ENCODE measurements at places on chromosomes 3 and 15. TPM values are rescaled to one million over a fixed set of nuclear protein-coding genes. Genes with fewer than 3 reads are reported as not detected.
A peak's percentile ranks its signal among the peaks of the same experiment; 100 is the strongest.

DNA sequence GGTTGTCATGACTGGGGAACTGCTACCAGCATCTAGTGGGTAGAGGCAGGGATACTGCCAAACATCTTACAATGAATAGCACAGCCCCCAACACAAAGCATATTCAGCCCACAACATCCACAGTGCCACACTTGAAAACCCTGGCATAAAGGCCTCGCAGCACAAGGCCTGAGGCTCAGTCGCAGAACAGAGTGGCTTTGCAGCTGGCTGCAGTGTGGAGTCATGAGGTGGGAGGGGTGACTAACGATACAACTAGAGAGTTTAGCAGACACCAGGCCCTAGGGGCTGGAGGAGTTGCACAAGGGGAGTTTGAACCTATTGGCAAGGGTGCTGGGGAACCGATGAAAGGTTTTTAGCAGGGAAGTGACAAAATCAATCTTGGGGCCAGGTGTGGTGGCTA is 32.1 kb downstream of the GRK7 start:
- H3K27me3 ChIP-seq, result no peaks in the 10 kb centered on the region
- H3K4me1 ChIP-seq, result peaks cover 20% of the 10 kb centered on the region
- no peak overlapping the region for H3K4me3 ChIP-seq
- no peak for DNase-seq

DNA sequence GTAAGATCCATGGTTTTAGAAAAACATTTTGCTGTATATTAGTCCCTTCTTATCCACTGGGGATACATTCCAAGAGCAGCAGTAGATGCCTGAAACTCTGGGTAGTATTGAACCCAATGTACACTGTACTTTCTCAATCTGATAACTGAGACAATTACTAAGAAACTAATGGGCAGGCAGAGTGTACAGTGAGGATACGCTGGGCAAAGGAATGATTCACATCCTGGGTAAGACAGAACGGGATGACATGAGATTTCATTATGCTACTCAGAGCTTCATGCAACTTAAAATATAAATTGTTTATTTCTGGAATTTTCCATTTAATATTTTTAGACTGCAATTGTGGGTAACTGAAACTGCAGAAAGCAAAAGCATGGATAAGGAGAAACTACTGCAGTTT is 46.2 kb upstream of the TEX55 start:
- H3K27ac ChIP-seq, result no peak overlapping the region
- no peak for DNase-seq
- H3K4me3 ChIP-seq, result no peak overlapping the region
- H3K4me1 ChIP-seq, result no peaks in the 10 kb centered on the region
- no peaks in the 10 kb centered on the region for H3K27me3 ChIP-seq

DNA sequence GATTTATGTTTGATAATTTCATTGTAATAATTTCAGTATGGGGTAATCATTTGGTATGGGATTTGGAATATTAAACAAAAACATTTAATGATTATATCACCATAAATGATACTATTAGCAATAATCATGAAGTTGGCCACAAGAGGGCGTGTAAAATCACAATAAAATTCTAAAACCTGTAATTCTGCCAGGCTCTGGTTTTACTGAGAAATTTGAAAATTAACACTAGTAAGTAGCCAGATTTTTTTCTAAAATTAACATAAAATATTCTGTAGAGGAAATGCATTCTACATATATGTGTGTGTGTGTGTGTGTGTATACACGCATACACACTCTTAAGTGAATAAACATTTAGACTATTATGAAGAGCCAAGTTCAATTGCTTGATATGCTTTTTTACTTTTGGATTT is 40.5 kb downstream of the FEZF2 start:
- DNase-seq, result no peak
- no peak overlapping the region for H3K4me3 ChIP-seq
- no peak overlapping the region for H3K27ac ChIP-seq
- H3K27me3 ChIP-seq, result no peaks in the 10 kb centered on the region

- no peak overlapping the region for H3K4me3 ChIP-seq
- no peak for DNase-seq
- H3K27ac ChIP-seq, result no peak overlapping the region
- no peaks in the 10 kb centered on the region for H3K36me3 ChIP-seq
Measured at GRCh38 chr3:149327156-149327555, 6.3 kb downstream of the TM4SF18 start.

- peak overlapping the region; percentile 81 for H3K27ac ChIP-seq
- no peak overlapping the region for H3K4me3 ChIP-seq
- peaks cover 32% of the 10 kb centered on the region for H3K4me1 ChIP-seq
- H3K27me3 ChIP-seq, result no peaks in the 10 kb centered on the region
Measured at GRCh38 chr3:48696156-48696555, 10.4 kb upstream of the NCKIPSD start.

DNA sequence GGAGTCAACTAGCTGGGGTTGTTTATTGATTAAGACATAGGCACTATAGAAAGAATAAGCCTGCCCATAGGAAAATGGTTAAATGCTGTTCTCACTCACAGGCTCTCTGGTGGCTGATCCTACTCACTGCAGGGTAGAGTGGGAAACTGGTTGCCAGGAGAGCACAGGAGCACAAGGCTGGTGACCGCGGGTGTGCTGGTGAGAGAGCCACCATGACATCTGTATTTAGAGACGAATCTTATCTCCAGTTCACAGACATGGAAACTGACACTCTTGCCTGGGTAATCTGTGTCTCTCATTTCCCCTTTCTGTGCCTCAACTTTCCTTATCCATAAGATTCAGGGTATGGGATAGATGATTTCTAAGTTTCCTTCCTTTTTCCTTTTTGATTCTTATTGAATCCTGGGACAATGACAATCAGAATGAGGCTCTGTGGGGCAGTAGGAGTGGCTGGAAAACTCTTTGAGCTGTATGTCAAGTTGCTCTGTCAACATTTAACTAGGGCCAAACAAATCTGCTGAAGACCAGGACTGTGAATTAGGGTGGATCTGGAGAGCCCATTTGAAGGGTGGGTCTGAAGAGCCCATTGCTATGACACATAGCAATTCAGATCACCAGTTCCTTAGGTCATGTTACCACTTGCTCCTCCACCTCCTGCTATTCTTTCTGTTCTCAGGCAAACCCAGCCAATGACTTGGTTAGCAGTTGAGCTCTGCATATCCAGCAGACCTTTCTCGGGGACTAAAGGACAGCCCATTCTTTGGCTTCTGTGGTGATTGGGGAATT is 286.1 kb upstream of the TBL1XR1 start:
- H3K4me3 ChIP-seq, result no peak overlapping the region
- H3K27ac ChIP-seq, result no peak overlapping the region
- H3K36me3 ChIP-seq, result no peaks in the 10 kb centered on the region

- H3K4me1 ChIP-seq, result no peaks in the 10 kb centered on the region
- H3K27me3 ChIP-seq, result no peaks in the 10 kb centered on the region
- H3K27ac ChIP-seq, result no peak overlapping the region
- no peak for DNase-seq
- no peak overlapping the region for H3K4me3 ChIP-seq
Measured at GRCh38 chr3:62210011-62210410, 163.3 kb downstream of the FEZF2 start.

DNA sequence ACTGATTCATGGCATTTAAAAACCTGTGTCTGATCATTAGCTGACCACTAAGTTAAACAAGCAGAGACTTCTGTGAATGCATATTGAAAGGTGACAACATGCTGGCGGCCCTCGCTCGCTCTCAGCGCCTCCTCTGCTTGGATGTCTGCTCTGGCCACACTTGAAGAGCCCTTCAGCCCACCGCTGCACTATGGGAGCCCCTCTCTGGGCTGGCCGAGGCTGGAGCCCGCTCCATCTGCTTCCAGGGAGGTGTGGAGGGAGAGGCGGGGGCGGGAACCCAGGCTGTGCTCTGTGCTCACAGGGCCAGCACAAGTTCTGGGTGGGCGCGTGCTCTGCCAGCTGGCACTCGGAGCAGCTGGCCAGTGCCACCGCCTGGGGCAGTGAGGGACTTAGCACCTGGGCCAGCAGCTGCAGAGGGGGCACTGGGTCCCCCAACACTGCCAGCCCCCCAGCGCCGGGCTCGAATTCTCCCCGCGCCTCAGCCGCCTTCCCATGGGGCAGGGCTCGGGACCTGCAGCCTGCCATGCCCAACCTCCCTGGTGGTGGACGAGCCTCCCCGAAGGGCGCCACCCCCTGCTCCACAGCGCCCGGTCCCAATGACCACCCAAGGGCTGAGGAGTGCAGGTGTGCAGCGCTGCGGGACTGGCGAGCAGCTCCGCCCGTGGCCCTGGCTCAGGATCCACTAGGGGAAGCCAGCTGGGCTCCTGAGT is 252.4 kb downstream of the ZIC4 start:
- no peaks in the 10 kb centered on the region for H3K36me3 ChIP-seq
- no peak for DNase-seq
- no peaks in the 10 kb centered on the region for H3K27me3 ChIP-seq

GRCh38 chr3:152269056-152269830 is 514 bp downstream of the MBNL1 start:
- no peaks in the 10 kb centered on the region for H3K36me3 ChIP-seq
- H3K27me3 ChIP-seq, result no peaks in the 10 kb centered on the region
- H3K4me1 ChIP-seq, result peaks cover 60% of the 10 kb centered on the region
- peak overlapping the region; percentile 99 for H3K27ac ChIP-seq
- peak overlapping the region; percentile 82 for H3K4me3 ChIP-seq
- DNase-seq, result peak; percentile 79

DNA sequence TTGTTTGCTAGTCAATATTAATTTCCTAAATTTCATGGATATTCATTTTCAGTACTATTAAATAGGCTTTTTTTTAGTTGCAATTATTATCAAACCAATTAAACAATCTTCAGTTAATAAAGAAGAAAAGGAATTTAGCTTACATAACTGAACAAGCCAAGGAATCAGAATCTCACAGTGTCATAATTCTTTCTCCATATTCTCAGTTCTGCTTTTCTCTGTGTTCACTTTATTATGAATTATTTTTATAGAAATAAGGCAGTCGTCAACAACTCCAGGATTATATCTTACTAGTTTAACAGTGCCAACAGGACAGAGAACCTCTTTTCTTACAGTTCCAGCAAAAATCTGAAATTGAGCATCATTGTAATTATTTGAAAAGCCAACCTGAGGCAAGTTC is 221.7 kb downstream of the CGGBP1 start:
- H3K27me3 ChIP-seq, result no peaks in the 10 kb centered on the region
- no peak overlapping the region for H3K4me3 ChIP-seq
- H3K27ac ChIP-seq, result no peak overlapping the region
- H3K36me3 ChIP-seq, result no peaks in the 10 kb centered on the region
- DNase-seq, result no peak

DNA sequence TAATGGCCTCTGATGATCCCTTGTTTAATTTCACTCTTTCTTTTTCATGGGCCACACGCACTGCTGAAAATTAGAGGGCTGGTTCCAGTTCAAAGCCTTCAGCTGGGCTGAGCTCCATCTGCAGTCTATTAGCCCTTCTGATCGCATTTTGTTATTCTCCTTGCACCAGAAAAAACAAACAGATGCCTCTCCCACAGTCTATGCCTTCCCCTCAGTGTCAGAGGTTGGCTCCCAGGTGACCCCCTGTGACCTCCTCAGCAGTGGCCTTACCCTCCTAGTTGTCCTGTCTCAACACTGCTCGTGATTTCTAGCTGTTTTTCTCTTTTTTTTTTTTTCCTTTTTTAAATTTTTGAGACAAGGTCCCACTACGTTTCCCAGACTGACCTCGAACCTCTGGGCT is 77.1 kb upstream of the PRTG start:
- no peak overlapping the region for H3K27ac ChIP-seq
- no peak for DNase-seq
- H3K4me3 ChIP-seq, result no peak overlapping the region
- no peaks in the 10 kb centered on the region for H3K36me3 ChIP-seq

DNA sequence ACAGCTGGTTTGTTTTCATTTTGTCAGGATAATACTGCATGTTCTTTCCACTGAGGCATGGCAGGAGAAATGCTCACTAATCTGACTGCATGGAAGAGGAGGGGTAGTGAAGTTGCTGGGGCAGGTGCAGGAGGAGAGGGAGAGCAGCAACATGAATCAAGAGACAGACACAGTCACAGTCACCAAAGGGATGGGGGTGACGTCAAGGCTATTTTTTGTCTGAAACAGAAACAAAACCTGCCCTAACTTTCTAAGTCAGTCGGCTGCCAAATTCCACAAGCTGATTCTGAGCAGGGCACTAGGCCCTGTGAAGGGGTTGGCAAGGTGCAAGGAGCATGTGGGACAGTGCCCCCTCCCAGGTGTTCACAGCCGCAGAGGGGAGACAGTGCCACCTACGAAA is 186.6 kb upstream of the NSMCE3 start:
- H3K27me3 ChIP-seq, result no peaks in the 10 kb centered on the region
- no peaks in the 10 kb centered on the region for H3K4me1 ChIP-seq
- no peaks in the 10 kb centered on the region for H3K36me3 ChIP-seq
- H3K27ac ChIP-seq, result no peak overlapping the region
- no peak overlapping the region for H3K4me3 ChIP-seq

GRCh38 chr3:142112601-142113000 is 36.7 kb downstream of the TFDP2 start:
- no peaks in the 10 kb centered on the region for H3K27me3 ChIP-seq
- no peak for DNase-seq
- no peak overlapping the region for H3K27ac ChIP-seq
- H3K4me1 ChIP-seq, result no peaks in the 10 kb centered on the region
- H3K4me3 ChIP-seq, result no peak overlapping the region
- no peaks in the 10 kb centered on the region for H3K36me3 ChIP-seq

DNA sequence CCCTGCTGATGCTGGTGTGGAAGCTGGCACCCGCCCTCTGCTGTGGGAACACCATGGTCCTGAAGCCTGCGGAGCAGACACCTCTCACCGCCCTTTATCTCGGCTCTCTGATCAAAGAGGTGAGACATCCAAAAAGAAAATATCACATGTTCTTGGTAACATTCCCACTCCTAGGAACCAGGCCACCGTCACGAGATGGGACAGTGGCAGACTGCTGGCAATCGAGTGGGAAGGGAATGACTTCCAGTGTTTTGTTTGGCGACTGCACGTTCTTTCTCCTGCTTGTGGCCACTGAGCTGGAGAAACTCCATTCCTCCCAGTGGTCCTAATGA is 14.3 kb downstream of the ALDH1A3 start:
- DNase-seq, result no peak
- H3K36me3 ChIP-seq, result no peaks in the 10 kb centered on the region
- H3K27ac ChIP-seq, result no peak overlapping the region
- peaks cover 10% of the 10 kb centered on the region for H3K4me1 ChIP-seq
- no peak overlapping the region for H3K4me3 ChIP-seq

- DNase-seq, result no peak
- H3K27me3 ChIP-seq, result peaks cover 46% of the 10 kb centered on the region
- H3K4me1 ChIP-seq, result peaks cover 17% of the 10 kb centered on the region
- no peaks in the 10 kb centered on the region for H3K36me3 ChIP-seq
- peak overlapping the region; percentile 72 for H3K4me3 ChIP-seq
Measured at GRCh38 chr3:13282986-13283876, 136.9 kb downstream of the NUP210 start.

The SLC2A2 gene
- total RNA-seq, result not detected

The MINDY4B gene
- not detected for total RNA-seq

The CCR1 gene
- total RNA-seq, result 3.4 TPM

The GOLGA8S gene
- 0.22 TPM for total RNA-seq

The STRC gene
- not detected for total RNA-seq

The P3H2 gene
- total RNA-seq, result 4.3 TPM

The FGD5 gene
- 14.3 TPM for total RNA-seq

The VWA5B2 gene
- total RNA-seq, result not detected

The CCNB2 gene
- total RNA-seq, result 0.27 TPM

The IL17RE gene
- total RNA-seq, result 0.79 TPM

The MYH15 gene
- total RNA-seq, result 0.16 TPM

The ERICH6 gene
- total RNA-seq, result not detected

The TUSC7 gene
- not detected for total RNA-seq

The UROC1 gene
- not detected for total RNA-seq

The CCR8 gene
- not detected for total RNA-seq

The XYLB gene
- total RNA-seq, result 1.3 TPM
